Endothelial cell (in vitro differentiated cells): ENCODE measurements at places on chromosomes 2 and 18. TPM values are rescaled to one million over a fixed set of nuclear protein-coding genes. Genes with fewer than 3 reads are reported as not detected.

HNMT gene
- total RNA-seq = 4.6 TPM

SCN7A gene
- 6.3 TPM for total RNA-seq

ACMSD gene
- total RNA-seq = not detected

TSHZ1 gene
- 16.3 TPM for total RNA-seq

POTEF gene
- total RNA-seq = 1.1 TPM

LRRTM1 gene
- not detected for total RNA-seq

ANKRD30BL gene
- total RNA-seq = not detected

SERPINB5 gene
- total RNA-seq = not detected

GRHL1 gene
- 1.7 TPM for total RNA-seq

CD207 gene
- total RNA-seq = 0.74 TPM

CCDC148 gene
- 2.2 TPM for total RNA-seq

ABCG8 gene
- total RNA-seq = not detected

VAMP5 gene
- 296 TPM for total RNA-seq

ERBB4 gene
- 0.36 TPM for total RNA-seq

ABCG5 gene
- total RNA-seq = not detected

TFCP2L1 gene
- 1.7 TPM for total RNA-seq

DNA sequence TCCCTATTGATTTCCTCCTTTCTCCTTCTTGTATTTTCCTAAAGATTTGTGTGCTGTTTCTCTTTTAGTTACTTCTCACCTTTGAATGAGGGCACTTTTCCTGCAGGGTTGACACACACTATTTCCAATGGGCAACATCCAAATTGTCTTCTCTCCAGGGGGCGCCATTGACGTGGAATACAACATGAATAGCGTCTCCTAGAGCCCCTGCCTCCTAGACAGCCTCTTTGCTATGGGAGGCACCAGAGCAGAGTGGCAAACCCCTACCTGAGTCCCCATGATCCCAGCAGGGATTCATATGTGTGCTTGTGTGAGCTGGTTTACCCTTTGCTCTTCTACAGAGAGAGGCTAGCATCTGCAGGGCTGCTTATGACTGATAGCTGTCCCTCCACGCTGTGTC, 61.3 kb upstream of the ITSN2 start:
- peak; percentile 82 for DNase-seq

- peak; percentile 89 for DNase-seq
Observed at GRCh38 chr2:95231723-95232122, 24.4 kb downstream of the ZNF892 start.

GRCh38 chr2:33494155-33494779, 17.8 kb downstream of the RASGRP3 start:
- no peak for DNase-seq

- DNase-seq = no peak
Observed at GRCh38 chr18:61350578-61350977, 17.3 kb downstream of the CDH20 start.

DNA sequence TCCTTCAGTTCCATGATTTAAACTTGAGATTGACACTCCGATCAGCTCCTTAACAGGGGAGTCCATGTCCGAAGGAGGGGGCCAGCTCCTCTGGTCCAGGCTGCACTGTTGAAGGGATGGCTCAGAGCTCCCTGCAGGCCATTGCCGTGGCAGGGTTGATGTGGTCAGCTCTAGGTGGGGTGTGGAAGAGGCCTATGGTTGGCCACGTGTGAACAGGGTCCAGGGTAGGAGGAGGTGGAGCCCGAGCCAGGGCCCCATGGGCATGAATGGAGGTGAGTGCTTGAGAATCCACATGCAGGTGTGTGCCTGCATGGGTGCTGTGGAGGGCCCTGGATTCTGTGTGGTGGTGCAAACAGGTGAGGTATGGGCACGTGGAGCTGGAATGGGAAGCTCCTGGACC, 1.1 kb downstream of the SPEG start:
- no peak for DNase-seq

- no peak for DNase-seq
Observed at GRCh38 chr2:234363011-234363487, 133.8 kb downstream of the ARL4C start.

DNA sequence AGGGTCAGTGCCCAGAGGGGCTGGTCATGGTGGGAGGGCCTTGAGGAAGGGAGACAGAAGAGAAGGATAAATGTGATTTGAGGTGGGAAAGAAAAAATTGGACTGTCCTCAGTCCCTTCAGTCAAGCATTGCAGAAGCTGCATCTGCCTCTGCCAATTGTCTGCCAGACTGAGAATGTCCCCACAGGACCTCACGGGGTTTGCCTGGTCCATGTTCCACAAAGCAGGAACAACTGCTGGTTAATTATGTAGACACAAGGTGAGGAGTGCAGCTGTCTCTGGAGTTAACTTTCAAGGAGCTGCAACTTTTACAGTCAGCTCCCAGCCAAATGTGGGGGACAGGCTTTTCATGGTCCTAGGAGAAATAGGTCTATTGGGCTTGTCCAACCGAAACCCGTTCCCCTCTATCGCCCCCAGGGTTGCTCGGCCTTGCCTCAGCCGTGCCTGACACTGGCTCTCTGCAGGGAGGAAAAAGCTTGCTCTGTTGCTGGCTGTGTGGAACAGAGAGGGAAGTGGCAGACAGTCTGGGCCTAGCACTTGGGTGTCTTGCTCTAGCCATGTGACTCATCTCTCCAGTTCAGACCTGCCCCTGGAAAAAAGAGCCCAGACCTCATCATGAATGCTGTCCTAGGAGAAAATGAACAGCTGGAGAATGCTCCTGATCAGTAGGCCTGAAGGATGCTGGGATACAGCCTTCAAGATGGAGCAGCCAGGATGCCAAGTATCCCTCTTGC, 31.1 kb upstream of the PAX8 start:
- no peak for DNase-seq

DNA sequence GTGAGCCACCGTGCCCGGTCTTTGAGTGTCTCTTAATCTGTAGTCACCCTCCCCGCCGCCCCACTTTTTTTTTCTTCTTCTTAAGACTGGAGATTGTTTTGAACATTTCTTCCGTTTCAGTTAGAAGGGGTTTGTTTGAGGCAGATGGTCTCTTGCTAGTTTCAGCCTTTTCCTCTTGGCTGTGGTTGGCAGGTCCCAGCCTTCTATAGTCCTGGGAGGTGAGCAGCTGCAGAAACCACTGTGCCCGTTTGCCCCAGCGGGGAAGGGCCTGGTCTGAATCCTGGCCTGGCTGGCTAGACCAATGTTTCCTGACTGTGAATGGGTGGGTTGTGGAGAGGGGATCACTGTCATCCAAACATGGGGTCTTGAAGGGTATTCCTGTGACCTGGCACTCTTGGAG, 30.1 kb upstream of the MCFD2 start:
- no peak for DNase-seq

- no peak for DNase-seq
Observed at GRCh38 chr2:60602388-60602787, 48.9 kb upstream of the BCL11A start.

DNA sequence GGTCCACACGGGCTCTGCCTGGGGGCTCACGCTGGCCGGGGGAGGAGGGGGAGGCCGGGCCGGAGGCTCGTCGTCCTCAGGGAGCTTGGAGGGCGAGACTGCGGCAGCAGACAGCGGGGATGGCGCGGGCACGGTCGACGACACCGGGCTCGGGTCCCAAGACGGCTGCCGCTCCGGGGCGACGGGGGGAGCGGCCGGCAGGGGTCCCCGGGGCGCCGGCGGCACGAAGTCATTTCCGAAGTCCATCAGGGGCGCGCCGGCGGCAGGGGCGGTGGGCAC, 491 bp downstream of the RTN4 start:
- DNase-seq = no peak

DNA sequence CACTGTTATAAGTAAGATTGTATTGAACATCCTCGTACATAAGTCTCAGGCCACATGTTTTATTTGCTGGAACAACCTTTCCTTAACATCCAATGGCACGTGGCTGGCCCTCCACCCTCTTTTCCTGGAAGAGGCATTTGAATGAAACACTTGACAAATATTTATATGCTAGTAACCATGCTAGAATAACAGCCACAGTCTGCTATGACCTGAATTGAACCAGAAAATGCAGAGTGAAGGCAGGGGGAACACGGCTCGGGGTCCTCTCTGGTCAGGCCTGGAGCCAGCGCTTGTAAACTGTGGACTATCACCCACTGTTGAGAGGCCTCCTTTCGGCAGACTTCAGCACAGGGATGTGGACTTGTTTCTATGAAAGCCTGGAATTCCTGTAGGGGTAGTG, 198.2 kb upstream of the COPS8 start:
- no peak for DNase-seq

DNA sequence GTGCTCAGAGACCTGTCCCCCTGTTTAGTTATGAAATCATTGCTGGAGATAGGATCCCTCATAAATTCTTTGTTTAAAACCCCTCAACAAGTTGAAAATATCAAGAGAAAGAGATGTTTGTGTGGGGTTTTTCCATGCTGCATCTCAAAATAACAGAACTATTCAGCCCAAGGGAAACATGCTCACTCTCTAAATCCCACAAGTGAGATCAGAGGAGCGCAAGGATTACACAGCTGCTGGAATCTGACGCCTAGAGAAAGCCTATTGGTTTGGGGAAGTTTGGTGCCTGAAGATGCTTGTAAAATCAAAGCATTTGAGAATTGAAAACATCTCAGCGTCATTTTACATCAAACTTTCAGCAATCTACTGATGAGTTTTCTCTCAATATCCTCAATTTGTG, 7.9 kb downstream of the FSHR start:
- DNase-seq = no peak

DNA sequence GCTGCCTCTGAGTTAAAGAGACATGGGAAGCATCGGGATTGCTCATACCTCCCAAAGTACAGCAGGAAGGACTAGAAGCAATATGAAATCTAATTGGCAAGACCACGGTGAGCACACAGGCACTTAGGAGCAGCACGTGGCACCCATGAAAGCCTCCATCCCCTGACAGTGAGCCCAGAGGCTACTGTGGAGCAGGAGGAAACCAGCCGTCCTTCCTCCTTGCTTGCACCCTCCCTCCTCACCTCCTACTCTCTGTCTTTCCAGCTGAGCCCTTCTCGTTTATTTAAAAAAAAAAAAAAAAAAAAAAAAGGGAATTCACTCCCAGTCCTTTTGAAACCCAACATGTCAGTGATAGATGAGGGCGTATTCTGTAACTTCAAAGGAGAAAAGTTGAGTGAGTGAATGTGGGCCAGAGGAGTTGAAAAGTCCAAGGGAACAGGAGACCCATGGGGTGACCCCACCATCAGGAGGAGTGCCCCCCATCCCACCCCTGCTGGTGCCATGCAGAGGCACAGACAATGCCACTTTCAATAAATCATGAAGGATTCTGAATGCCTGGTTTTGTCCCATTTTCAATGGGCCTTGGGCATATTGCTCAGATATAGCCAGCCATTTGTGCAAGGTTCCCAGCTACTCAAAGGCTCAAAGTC, 96.6 kb upstream of the ALPP start:
- DNase-seq = no peak

GRCh38 chr2:219344751-219345430, 12.3 kb upstream of the RESP18 start:
- no peak for DNase-seq

DNA sequence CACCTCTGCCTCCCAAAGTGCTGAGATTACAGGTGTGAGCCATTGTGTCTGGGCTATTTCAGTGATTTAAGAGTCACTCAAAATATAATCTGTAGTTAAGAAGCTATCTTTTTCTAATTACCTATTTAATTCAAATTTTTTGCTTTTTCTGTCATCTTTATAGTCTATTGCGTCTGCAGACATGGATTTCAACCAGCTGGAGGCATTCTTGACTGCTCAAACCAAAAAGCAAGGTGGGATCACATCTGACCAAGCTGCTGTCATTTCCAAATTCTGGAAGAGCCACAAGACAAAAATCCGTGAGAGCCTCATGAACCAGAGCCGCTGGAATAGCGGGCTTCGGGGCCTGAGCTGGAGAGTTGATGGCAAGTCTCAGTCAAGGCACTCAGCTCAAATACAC, 95.1 kb downstream of the COMMD1 start:
- DNase-seq = no peak

GRCh38 chr2:128103407-128103806, 12.4 kb downstream of the UGGT1 start:
- no peak for DNase-seq

DNA sequence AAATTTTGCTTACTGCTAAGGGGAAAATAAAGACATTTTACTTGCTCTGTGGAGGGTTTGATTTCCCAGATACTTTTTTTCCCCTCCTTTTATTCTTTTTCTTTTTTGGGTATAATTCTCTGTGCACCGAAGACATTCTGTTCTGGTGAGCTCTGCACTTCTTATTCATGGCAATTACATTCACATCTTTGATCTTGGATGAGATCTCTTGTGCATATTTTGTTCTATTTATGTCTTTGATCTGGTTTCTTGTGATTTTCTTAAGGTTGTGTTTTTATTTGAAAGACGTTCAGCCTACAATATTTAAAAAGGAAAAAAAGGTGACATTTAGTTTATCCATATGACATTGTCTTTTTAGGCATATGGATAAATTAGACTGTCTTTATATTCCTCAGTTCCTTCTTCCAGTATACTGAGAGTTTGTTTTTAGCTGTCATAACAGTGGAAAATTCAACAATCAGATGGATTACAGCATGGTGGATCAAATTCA, 33.7 kb upstream of the EPHA4 start:
- DNase-seq = no peak

GRCh38 chr2:233446121-233446520, 91.8 kb downstream of the DGKD start:
- no peak for DNase-seq

GRCh38 chr2:464562-465309, 176.8 kb upstream of the ALKAL2 start:
- no peak for DNase-seq

DNA sequence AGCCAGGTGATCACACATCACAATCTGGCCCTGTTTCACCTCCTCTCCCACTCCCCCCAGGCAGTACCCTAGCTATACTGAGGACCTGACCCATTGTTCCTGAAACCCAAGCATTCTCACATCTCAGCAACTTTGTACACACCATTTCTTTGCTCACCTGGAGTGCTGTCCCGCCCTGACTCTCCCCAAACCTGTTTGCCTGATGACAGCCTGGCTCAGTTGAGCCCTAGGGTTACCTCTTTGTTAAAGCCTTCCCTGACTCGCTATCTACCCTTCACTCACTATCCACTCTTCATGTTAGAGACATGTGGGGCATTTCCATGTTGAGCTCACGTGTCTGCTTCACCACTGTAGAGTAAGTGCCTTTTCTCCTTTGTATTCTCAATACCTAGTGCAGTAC, 49.1 kb downstream of the GREB1L start:
- no peak for DNase-seq
